Left cardiac atrium (tissue), 4 donors: ENCODE measurements at places on chromosomes 7 and 10. TPM values are rescaled to one million over a fixed set of nuclear protein-coding genes. Genes with fewer than 3 reads are reported as not detected.

TNRC18 gene
- total RNA-seq: 44.7 TPM

CH25H gene
- 0.44 TPM for total RNA-seq

- peak; percentile 80 for DNase-seq
Observed at GRCh38 chr10:119401671-119402395, 140.7 kb downstream of the RGS10 start.

AKR1C3 gene
- 91.3 TPM for total RNA-seq

IQUB gene
- total RNA-seq: 0.24 TPM
